ENCODE measurements at places on chromosomes 11 and 22. TPM values are rescaled to one million over a fixed set of nuclear protein-coding genes. Genes with fewer than 3 reads are reported as not detected.

The MOGAT2 gene
- not detected for total RNA-seq

DNA sequence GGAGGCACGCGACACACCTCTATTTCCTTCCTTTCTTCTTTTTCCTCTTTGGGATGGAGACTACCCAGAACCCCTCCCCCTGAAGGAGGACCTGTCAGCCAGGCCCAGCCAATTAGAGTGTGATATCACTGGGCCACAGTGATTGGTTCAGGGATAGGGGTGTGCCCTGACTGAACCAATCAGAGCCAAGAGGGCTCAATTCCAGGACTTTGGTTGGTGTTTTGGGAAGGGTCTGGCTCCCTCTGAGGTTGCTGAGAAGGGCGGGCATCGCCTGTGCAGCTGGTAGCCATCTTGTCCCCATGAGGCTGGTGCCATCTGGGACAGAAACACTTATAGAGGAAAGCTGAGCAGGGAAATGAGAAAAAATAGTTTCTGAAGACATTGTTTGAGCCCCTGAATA is 71.4 kb downstream of the CHST1 start:
- DNase-seq, result no peak

DNA sequence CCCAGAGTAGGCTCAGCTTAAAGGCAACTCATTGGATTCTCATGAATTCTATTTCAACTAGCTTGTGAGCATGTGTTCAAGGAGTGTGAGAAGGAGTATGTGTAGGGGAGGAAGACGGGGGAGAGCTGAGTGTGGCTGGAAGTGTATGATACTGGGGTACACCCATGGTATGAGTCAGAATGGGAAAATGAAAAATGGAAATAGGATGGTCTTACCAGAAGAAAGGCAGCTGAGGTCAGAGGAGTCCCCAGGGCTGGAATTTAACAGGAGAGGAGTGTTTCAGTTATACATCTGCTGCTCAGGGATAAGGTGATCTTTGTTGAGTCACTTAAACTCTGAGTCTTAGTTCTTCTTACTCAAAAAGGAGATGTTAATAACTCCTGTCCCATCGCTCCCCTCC is 6.7 kb upstream of the ADAMTS15 start:
- no peak for DNase-seq

The PATE4 gene
- not detected for total RNA-seq

GRCh38 chr11:126115816-126116331 is 53.2 kb upstream of the CDON start:
- DNase-seq, result no peak

The DBX1 gene
- not detected for total RNA-seq

DNA sequence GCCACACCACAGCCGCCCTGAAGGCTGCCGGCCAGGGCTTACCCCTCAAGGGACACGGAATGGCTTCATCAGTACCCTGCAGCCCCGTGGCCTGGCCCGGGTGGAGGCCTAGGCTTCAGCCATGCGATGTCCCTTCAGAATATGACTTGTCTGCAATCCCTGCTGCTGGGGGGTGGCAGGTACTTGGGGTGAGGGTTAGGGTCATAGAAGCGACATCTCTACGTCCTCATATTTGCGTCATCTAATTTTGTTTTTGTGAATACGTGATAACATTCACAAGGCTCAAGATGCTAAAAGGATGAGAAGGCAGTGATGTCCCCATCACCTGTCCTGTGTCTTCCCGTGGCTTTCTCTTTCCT is 6.4 kb downstream of the CCND1 start:
- no peak for DNase-seq

The MMP8 gene
- not detected for total RNA-seq

The RFPL2 gene
- 1.6 TPM for total RNA-seq

- no peak for DNase-seq
Observed at GRCh38 chr11:3156661-3157311, 8.3 kb downstream of the OSBPL5 start.
